ENCODE measurements at places on chromosomes 2 and 18. TPM values are rescaled to one million over a fixed set of nuclear protein-coding genes. Genes with fewer than 3 reads are reported as not detected.

DNA sequence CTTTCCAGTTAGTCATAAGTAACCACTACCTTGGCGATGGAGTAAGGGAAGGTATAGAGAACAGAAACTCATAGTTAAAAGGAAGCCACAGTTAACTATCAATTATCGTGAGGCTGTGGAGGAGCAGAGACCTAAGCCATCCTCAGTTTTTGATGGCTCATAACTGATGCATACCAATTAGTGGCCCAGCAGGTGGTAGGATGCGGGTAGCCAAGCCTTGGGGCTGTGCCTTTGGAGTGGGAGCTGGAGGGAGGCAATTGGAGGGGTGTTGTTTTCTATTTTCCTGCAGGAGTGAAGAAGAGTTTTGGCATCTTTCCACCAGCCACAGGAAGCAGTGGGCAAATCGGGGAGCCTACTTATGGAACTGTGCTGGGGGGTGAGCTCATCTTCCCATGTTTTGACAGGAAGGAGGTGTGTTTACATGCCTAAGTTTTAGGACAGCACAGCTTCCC is 194.8 kb downstream of the TPGS2 start:
- no peak for DNase-seq

- no peak for DNase-seq
Observed at GRCh38 chr2:240712121-240712520, 20.5 kb downstream of the AQP12A start.

GRCh38 chr2:138122891-138123290 is 158.6 kb downstream of the HNMT start:
- peak; percentile 2 for DNase-seq

Gene PHOSPHO2
- 2.4 TPM for total RNA-seq

DNA sequence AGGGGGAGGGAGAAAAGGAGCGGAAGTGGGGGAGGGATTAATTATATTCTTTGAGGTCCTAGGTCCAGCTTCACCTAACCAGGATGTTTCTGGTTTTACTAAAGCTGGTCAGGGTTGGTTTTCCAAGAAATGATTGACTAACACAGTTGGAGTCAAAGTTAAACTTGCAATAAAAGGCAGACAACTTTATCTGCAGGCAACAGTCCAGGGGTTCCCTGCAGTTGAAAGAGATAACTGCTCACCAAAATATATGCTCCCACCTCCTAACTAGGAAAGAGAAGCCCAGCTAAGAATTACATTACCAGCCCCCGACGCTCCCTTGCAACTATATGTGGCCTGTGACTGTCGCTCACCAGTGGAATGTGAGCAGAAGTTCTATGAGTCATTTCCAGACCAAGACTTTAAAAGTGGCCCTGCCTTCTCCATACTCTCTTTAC is 140.0 kb upstream of the PKDCC start:
- peak; percentile 62 for DNase-seq

GRCh38 chr2:137252934-137253333 is 487.6 kb downstream of the THSD7B start:
- peak; percentile 60 for DNase-seq

GRCh38 chr2:207871506-207871905 is 101.8 kb upstream of the FZD5 start:
- DNase-seq: no peak

Gene VWC2L
- not detected for total RNA-seq

Gene MROH2A
- not detected for total RNA-seq

- no peak for DNase-seq
Observed at GRCh38 chr2:21837168-21837960, 713.6 kb downstream of the TDRD15 start.

Gene SAG
- not detected for total RNA-seq

Gene PTPRN
- 50.5 TPM for total RNA-seq

DNA sequence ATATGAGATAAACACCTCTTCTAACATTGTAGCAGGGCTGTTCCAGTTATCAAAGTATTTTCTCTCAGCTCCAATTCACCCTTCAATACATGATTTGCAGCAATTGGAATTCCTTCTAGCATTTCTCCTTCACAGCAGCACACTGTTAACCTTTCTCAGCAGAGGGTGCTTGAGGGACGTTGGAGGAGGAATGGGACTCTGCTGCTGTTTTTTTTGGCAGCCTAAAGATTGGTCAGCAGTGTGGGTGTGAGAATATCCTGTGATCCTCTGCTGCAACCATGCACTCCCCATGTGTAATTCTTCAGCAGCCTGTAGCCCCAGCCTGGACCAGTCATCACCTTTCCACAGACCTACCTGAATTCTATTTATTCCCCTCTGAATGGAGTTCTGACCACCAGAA is 1708.9 kb upstream of the CELF4 start:
- DNase-seq: peak; percentile 56

- DNase-seq: no peak
Observed at GRCh38 chr2:96933305-96934181, 52.8 kb downstream of the FAM178B start.

Gene TUBA3E
- total RNA-seq: not detected

GRCh38 chr2:36356990-36357846 is 1.6 kb downstream of the CRIM1 start:
- DNase-seq: peak; percentile 91

DNA sequence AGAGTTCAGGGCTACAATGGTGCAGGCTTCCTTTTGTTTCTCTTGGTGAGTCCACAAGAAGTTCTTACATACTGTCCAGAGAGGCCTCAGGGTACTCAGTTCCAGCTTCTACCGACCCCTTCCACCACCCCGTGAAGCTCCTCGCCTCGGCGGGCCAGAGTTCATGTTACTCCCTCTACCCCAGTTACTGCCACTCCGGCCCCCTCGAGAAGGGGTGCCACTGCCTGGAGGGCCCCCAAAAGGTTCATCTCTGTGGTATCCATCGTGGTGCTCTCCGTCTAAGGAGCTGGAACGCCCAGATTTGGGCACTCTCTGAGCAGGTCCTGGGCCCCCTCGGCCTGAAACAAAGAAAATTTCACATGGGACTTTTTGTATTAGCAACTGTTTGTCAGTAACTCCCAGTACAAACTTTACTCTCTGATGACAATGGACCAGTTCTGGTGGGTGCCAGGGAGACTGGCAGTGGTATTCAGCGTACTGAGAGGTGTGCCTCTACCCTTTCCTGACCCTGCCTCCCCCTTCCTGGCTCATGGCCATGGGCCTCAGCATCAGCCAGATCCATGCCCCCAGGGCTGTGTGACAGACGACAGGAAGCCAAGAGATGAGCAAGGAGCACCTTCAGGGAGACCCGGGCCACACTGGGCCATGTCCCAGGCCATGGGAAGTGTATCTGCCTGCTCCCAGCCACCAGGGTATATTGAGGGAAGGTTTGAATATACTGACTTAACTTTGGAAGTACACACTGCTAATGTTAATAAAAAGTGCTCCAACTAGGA is 5.1 kb downstream of the SFT2D3 start:
- no peak for DNase-seq

Gene KIF1A
- total RNA-seq: not detected

GRCh38 chr2:151437630-151438029 is 27.9 kb downstream of the RIF1 start:
- peak; percentile 36 for DNase-seq

Gene ST6GAL2
- total RNA-seq: not detected

- no peak for DNase-seq
Observed at GRCh38 chr2:219563271-219563928, 7.9 kb downstream of the OBSL1 start.

DNA sequence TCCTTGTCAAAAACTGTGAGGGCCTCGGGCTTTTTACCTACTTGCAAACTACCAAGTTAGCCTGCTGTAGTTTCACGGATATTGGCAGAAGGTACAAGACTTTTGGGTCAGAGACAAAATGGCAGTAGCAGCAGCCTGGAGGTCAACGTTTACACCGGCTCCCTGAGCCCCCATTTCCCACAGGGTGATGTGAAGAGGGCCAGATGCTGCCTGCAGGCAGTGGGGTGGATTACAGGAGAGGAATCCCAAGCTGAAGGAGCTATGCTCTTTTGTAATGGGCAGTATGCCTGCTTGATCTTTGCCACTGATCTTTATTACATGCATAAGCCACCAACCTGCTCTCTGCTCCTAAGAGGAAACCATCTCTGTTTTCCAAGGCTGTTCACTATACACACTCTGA is 29.5 kb upstream of the SP5 start:
- no peak for DNase-seq

GRCh38 chr2:128375454-128375853 is 56.8 kb upstream of the HS6ST1 start:
- no peak for DNase-seq

GRCh38 chr2:222960126-222960525 is 91.9 kb upstream of the KCNE4 start:
- peak; percentile 74 for DNase-seq

DNA sequence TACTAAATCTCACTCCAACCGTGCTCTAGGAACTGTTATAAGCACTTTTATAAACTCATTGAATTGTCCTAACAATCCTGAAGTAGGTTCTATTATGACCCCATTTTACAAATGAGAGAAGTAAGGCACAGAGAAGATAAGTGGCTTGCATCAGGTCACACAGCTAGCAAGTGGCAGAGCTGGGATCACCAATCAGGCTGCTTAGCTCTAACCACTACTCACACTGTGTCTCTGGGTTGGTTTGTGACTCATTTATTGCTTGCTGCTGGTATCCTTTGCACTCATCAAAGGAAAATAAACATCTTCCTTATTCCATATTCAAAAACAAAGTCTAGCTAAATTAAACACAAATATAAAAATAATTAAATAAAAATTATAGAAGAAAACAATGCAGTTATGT is 42.5 kb upstream of the IL1R2 start:
- DNase-seq: peak; percentile 45

GRCh38 chr2:10499275-10499907 is 51.3 kb upstream of the ODC1 start:
- DNase-seq: no peak

GRCh38 chr18:8912348-8913326 is 189.9 kb upstream of the NDUFV2 start:
- no peak for DNase-seq

DNA sequence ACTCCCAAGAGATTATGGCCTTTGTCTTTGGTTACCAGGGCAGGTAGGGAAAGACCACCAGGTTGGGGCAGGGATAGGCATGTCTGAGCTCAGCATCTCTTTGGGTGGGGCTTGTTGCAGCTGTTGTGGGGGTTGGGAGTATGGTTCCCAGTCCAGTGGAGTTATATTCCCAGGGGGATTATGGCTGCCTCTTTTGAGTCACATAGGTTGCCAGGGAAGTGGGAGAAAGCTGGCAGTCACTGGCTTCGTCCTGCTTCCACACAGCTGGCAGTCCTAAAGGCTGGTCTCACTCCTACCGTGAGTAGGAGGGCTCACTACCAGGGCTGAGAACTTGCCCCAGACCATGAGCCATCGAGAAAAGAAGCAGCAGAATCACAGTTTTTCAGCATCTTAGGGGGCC is 79.1 kb downstream of the LYPD6 start:
- DNase-seq: no peak

Gene DSG4
- total RNA-seq: not detected

DNA sequence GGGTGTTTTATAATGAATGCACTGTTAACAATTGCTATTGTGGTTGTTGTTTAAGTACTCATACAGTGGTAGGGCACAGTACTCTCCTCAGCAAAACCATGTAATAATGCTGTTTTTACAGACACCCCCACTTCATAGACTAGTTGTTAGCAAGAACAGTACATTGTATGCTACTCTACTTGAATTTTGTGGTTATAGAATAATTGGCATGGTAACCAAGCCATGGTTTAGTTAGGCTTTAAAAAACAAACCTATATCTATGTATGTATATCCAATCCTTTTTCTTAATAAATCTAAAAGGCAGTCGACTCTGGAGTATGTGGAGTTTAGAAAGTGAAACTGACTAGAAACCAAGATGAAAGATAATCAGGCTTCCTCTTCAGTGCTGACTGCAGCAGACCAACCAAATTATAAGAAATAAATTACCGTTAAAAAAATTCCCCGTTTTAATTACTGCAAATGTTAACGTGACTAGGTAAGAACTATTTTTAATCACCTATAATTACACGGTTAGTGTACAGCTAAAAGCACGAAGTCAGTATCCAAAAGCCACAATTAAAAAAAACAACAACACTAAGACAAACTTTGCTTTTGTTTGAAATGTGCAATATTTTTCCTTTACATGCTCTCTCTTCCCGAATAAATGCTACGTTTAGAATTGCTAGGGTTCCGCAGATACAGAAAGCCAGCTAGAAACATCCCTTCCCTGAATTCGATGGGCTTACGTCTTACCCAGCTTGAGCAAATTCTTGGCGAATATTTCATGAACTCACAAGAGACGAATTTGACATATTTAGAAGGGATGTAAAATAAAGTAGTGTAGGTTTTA is 113.3 kb upstream of the SERTAD2 start:
- DNase-seq: peak; percentile 75

DNA sequence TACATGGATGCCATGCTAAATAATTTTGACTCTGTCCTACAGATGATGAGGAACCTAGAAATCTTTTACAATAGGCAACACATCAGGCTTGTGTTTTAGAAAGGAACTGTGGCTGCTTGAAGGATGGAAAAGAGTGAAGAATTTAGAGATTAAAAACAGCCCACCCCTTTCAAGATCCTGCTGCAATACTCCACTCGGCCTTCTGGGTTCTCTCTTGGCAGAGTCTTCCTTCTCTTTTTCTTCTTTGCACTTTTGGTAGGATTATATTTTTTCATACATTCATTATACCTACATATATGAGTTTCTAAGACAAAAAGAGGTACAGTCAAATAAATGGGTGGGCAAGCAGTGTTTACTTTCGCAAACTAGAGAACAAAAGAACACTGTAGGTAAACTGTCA is 474.3 kb downstream of the ERBB4 start:
- DNase-seq: no peak

Gene RIT2
- not detected for total RNA-seq

GRCh38 chr2:12727065-12727464 is 10.3 kb downstream of the TRIB2 start:
- DNase-seq: no peak

Gene SLC5A7
- total RNA-seq: not detected

DNA sequence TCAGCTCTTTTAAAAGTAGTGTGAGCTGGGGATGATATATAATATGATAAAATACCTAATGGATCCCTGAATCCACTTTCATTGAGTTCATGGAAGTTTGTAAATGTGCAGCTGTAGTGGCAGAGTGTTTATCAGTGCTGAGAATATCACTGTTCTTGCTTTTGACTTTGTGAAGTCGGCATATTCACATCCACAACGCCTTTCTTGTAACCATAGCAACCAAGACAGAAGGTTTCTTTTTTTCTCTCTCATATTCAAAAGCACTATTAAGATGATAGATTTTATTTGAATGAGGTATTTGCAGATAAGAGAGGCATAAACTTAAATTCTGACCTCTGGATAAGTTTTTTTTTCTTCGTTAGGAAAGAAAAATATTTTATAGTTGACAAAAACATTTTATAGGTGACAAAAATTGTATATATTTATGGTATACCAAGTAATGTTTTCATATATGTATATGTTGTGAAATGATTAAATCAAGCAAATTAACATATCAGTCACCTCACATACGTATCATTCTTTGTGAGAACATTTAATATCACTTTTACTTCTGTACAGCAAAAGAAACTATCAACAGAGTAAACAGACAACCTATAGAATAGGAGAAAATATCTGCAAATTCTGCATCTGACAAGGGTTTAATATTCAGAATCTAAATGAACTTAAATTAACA is 130.0 kb downstream of the PLCL1 start:
- DNase-seq: no peak

Gene LYPD1
- total RNA-seq: 0.11 TPM

- no peak for DNase-seq
Observed at GRCh38 chr2:181471783-181472182, 14.6 kb downstream of the ITGA4 start.

Gene CNDP1
- total RNA-seq: not detected
